ENCODE measurements at places on chromosomes 3 and 15.

- DNase-seq = no peak
These were observed 674.0 kb downstream of the ZBBX start for GRCh38 chr3:166706094-166706493.

GRCh38 chr3:97901313-97902248 is 70.7 kb downstream of the RIOX2 start:
- DNase-seq = no peak

GRCh38 chr3:100002599-100003350 is 111.5 kb downstream of the FILIP1L start:
- DNase-seq = peak; percentile 87

- DNase-seq = no peak
These were observed 4.1 kb downstream of the EFCAB12 start for GRCh38 chr3:129424185-129424841.

- DNase-seq = no peak
These were observed 29.9 kb downstream of the CGNL1 start for GRCh38 chr15:57406062-57406772.

DNA sequence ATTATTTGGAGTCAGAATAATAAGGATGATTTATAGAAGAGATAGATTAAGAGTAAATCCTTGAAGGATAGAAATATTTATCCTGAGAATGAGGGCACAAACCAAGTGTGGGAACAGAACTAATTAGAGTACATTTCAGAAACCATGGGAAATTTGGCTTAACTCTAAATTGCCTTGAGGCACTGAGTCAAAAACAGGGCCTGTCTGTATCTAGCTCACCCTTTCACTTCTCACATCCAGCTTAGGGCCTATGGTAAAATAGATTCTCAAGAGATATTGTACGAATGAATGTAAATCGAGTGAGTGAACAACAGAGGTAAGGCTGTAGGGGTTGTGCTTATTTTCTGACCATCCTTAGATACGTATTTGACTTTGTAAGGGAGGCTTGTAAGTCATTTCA is 586.1 kb upstream of the DPPA4 start:
- no peak for DNase-seq

DNA sequence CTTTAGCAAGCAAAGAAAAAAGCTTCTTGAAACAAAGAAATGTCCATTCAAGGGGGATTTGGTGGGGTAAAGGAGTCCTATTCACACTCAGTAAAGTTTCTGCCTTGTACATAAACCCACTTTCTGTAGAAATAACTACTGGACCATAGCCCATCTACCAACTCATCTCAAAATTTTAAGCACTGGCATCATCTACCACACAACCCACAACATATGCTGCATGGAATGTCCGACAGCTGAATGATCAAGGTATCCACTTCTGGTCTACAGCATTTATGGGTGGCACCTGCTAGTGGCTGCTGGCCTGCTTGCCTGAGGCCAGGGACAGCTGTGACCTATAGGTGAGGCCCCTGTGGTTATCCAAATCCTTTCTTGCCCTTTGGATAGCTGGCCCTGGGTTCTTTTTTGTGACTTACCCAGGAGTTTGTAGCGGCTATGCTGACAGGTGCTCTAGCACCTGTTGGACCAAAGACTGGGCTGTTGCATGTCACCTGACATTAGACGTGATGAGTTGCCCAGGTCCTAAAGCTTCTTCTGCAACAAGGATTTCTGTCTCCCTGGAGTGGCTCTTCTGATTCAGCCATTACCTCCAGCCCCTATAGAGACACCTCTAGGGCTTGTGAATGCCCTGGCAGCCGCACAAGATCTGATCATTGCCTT is 19.2 kb upstream of the MEF2A start:
- DNase-seq = no peak

DNA sequence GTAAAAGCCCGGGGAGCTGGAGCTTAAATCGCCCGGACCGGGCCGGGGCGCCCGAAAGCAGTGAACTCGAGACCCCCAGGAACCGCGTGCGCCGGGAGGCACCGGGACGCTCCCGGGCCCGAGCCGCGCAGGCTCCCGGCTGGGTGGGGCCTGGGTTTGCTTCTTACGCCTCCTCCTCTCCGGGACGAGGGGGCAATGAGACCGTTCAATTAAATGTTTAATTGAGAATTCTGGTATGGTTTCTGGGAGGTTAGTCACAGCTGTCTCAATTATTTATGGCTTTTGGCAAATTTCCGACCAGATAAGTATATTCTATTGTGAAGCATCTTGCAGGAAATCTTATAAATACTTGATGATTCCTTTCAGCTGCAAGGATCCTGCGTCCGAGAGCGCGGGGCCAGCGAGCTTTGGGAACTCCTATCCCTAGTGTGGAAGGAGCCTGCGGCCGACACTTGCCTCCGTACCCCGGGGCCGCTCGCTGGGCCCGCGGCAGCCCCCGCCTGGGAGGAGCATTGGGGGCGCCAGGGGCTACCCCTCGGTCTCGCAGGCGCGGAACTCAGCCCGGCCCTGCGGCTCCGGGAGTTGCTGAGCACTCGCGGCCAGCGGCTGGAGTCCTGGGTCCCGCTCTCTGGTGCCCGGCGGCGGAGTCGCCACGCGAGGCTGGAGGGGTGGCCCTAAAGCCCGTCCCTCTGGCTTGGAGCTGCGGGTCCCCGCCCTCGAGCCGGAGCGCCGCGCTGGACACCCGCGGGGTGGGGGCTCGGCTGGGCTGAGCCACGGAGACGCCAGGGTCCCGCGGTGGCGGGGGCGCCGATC is 10.3 kb downstream of the ISL2 start:
- no peak for DNase-seq

- DNase-seq = no peak
These were observed 90.1 kb upstream of the RGMA start for GRCh38 chr15:93179072-93179471.

- no peak for DNase-seq
These were observed 71.2 kb downstream of the TIGIT start for GRCh38 chr3:114364806-114365654.

DNA sequence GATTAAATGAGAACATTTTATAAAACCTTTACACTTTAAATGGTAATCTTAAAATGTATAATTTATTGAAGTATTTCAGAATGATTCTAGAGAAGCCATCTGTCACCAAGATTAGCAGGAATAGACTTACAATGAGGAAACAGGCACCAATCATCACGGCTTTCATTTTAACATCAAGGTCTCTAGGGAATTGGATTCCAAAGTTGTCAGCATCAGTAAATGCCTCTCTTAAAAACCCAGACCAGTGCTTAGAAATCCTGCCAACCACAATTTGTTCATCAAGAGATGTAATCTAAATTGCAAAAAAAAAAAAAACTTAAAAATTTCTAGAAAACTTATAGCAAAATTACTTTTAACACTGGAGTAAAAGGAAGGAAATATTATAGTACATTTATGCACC is 20.3 kb downstream of the PLSCR2 start:
- no peak for DNase-seq

GRCh38 chr3:146277953-146278631 is 27.2 kb upstream of the PLSCR4 start:
- peak; percentile 68 for DNase-seq

GRCh38 chr3:79018671-79019136 is 749.1 kb downstream of the ROBO1 start:
- DNase-seq = no peak

DNA sequence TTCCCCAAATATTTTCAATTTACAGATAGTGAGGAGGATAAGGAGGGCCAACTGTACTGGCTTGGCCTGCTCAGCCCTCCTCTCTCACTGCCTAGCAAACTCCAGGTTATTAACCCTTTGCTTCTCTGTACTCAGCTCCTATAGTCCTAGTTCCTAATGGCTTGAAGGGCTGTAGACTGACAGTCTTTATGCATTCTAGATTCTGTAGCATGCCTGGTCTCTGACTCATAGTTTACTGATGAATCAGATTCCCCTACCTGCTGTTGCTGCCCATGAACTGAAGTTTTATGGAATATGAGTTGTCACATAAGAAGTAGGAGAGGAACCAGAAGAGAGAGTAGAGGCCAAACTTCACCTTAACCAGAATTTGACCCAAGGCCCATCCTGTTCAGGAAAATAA is 27.1 kb upstream of the MAP3K13 start:
- DNase-seq = no peak

DNA sequence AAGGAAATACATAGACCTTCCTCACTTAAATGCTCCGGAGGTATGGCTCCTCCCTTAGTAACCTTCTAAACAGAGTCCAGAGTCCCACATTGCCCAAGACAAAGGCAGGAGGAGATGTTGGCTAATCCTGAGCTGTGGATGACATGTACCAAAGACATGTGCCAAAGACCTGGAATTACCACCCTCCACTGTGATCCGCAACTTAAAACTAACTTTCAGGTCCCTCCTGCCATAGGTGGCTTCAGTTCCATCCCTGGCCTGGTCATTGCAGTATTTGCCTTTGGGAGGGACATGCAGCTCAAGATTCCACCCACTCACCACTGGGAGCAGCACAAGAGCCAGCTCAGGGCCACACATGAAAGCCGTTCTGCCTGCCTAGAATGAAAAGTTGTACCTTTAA is 28.0 kb downstream of the MYZAP start:
- DNase-seq = no peak

DNA sequence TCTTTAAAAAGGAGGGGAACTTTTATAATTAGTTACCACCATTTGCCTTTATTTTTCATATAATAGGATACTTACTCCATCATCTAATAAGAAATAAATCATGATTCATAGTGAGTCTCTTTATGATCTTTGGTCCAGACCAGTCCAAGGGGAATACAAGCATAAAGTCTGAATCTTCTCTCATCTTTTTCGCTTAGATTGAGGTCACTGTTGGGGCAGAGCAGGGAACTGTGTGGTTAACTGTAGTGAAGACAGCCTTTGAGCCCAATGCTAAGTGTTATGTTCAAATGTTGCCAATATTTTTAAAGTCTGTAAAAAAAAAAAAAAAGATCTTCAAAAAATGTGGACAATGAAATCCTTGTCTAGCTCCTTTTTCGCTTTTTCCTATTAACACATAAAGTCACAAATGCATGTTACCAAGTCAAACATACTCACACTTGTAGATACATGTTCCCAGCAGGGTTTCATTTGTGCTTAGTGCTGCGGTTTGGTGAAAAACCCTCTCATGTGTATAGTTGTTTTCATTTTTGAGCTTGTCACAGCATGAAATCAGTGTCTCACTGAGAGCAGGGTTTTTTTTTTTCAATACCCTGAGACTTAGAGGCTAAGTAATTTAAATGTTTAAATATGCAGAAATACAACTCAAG is 72.1 kb downstream of the EPHA3 start:
- DNase-seq = no peak

DNA sequence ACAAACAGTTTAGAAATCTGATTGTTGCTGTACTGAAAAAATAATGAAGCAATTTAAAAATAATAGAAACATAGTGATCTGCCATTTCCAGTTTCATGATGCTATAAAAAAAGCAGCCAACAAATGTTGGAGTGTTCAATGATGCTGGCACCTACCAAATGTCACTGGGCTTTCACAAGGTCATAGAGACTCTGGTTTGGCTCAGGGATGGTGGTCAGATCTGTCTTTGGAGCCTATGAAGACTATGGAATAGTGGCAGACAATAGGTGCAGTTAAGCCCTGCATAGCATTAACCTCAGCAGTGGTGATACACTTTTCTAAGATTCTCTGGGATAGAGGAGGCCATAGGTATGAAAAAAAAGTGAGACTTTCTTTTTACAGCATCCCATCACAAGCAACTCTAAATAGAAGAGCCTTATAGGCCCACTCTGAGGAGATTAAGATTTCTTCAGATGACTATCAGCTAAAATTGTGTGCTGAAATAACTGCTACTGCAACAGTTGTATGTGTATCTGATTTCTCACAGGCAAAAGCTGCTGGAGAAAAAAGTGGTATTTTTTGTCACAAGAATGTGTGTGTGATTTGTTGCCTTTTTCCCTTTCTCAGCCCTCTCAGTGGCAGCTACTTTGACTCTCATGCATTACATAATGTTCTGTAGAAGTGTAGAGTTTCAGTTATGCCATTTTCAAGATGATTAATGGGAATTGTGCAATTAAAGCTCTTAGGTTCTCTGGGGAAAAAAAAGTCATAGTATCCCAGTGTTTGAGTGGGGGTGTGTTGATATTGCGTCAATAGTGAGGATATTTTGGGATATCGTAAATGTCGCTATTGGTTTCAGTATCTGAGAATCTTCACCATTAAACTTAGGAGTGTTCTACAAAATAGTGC is 137.4 kb downstream of the MBNL1 start:
- DNase-seq = peak; percentile 59

- DNase-seq = peak; percentile 52
These were observed 5.3 kb downstream of the ARL6IP5 start for GRCh38 chr3:69090021-69090420.

DNA sequence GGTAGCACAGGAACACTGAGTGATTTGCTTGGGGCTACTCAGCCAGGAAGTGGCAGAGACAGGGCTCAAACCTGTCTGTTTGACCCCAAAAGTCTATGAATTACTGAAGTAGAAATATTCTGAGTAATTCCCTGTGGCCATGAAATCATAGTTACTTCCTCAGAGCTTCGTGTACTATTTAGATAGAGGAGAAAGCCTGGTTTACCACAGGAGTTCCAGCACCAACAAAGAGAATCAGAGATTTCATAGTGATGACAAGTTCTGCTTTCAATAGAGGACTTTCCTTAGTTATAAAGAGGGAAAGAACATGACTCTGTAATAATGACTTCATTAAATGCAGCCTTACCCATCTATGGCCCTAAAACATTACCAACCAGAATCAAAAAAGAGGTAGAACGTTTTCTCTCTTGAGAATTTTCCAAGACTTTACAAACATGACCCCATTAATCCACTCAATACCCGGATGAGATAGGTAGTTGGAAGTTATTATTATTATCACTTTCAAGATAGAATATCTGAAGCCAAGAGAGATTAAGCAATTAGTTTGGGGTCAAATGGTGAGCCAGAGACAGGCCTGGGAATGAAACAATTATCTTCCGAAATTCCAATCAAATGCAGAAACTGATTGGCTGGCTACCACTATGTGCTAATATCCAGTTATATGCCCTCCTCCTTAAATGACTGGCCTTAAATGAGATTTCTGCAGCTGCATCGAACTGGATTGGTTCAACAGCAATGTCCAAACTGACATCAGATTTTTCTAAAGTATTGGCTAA is 13.6 kb upstream of the WNT5A start:
- DNase-seq = no peak

DNA sequence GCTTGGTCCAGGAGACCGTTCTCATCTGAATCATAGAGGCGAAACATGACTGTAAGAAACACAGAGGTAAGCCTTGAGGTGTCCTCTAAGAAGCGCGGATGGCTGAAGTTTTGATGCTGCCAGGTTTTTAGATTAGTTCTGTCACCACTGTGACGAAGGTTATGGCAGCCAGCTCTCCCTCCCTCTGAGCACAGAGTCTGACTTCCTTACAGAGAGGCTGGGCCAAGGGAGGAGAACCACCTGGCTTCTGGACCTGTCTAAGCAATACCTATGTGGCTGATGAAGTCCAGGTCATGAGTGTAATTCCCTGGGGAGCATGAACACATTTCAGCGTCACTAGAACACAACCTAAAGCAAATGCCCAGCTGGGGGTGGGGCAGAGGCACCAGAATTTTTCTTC is 77.4 kb downstream of the DGKG start:
- no peak for DNase-seq

Data from AG04450 (cell line).